Hippocampal formation (tissue), 2 donors: ENCODE measurements at places on chromosomes 16 and 17.
A peak's percentile ranks its signal among the peaks of the same experiment; 100 is the strongest.

GRCh38 chr16:58492735-58493134 lies 7.2 kb upstream of the NDRG4 start:
- no peak for DNase-seq

DNA sequence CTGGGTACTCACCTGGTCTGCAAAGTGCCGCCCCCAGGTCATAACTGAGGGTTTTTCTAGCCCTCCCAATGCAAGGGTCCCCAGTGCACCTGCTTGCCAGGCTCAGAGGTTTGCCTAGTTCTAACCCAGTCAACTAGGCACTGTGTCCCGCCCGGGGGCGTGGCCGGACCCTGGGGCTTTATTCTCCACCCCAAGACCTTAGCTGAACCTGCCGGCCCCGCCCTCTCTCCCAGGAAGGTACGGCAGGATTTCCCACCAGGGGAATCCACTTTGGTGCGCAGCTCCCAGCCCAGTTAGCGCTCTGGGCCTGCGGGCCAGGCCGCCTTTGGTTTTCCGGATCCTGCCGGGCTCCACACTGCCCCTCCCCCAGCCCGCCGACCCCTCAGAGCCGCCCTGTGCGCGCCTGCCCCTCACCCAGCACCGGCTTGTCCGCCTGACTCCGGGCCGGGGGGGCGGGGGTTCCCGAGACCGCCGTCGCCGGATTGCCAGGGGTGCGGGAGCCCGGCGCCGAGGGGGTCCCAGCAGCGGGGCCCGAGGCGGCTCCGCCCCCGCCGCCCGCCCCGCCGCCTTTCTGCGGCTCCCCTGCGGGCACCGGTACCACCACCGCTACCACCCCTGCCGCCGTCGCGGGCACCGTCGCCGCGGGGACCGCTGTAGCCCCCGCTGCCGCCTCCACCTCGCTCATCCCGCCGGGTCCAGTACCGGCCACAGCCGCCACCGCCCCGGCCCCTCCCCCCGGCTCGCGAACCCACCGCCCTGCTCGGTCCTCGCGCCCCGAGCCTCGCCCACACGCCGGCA lies 424 bp downstream of the YBX2 start:
- no peak for DNase-seq

DNA sequence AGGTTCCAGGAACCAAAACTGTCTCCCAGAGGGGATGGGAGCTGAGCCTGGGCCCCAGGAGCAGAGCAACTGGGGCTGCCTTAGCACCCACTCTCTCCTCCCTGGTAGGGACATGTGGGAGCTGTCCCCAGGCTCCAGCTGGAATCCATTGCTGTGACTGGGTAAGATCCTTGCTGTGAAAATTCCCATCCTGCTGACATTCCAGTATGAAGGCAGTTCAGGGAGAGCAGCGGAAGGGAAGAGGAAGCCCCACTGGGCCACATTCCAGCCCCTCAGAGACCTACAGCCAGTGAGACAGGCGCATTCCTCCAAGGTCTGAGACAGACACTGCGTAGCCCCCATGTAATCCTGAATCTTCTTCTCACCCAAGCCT lies 24.2 kb downstream of the MYO18A start:
- no peak for DNase-seq

DNA sequence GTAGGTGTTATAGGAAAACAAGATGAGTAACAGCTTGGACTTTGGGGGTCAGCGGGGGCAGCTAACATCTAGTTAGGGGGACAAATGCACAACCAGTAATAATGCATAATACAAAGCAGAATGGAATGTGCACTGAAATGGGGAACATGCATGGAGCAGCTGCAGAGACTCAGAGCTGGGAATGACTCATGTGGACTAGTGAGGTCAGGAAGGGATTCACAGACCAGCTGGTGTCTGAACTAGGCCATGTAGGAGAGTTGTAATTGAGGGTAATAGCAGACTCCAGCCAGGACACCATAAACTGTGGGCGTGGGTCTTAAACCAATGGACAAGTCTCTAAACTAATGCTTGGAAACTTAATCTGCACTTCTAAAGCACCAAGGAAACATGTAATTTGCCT lies 176.8 kb upstream of the ASIC2 start:
- DNase-seq = no peak

GRCh38 chr16:48350736-48351135 lies 34.5 kb downstream of the SIAH1 start:
- DNase-seq = no peak

GRCh38 chr17:12180644-12181261 lies 160.1 kb downstream of the MAP2K4 start:
- DNase-seq = peak; percentile 3

DNA sequence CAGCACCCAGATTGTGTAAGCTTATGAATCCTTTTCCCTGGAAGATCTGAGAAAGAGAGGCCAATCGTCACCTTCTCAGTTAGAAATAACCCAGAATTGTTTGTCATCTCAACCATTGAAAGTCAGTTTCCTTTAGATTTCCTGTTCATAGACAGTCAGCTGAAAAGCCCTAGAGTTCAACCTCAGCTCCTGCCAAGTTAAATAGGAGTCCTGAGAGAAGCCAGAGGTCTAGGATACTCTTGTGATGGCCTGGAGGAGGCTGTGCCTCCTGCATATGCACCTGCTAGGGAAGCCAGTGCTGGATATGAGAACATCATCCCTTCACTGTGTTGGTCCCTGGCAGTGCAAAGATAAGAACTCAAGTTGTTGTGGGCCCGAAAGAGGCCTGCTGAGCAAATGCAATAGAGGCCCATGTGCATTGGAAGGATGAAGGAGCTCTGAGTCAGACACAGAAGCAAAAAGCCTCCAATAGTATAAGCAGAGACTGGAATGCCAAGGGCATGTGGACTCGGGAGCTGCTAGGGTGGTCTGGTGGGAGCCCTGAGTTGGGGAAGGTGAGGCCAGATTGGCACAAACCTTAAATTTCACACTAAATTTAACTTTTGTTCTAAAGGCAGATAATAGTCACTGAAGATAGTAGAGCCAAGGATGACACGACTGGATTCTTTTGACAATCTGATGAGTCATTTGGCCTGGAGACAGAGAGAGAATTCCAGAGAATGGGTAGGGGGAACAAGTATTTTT lies 520.9 kb upstream of the CDH5 start:
- no peak for DNase-seq

DNA sequence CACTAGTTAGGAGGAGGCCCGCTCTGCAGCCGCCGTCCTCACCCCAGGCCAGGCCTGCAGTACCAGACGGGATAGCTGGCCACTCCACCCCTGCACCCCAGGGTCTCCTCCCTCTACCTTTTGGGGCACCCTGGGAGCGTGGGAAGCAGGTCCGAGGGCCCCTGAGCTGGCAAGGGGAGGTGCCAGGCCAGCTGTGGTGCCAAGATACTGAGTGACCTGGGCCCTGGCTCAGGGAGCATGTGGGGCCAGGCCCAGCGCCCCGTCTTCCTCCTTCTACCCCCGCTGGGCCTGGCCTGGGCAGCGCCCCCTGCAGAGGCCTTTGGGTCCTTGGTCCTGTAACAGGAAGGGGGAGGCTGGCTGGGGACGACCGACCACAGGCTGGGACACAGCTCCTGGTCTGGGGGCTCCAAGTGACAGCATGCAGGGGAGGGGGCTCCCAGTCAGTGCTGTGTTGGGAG lies 13.0 kb downstream of the PAM16 start:
- no peak for DNase-seq

DNA sequence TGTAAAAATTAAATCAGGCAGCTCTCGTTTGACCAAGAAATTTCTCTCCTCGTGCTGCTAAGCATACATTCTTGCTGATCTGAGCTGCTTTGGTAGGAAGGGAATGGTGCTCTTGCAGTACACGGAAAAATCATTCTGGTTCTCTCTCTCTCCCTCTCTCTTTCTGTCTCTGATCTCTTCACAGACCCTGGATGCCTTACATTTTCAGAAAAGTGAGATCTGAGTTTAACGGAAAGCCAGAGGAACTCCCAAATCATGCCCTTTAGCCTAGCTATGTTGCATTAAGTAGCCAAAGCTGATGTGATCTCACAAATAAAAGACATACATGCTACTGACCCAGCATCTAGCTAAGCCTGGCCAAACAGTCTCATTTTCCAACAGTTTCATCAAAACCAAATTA lies 4.0 kb downstream of the CA10 start:
- no peak for DNase-seq

- no peak for DNase-seq
These were observed 31.1 kb downstream of the ADCY7 start for GRCh38 chr16:50297301-50298074.

- DNase-seq = no peak
These were observed 75.2 kb downstream of the KANSL1 start for GRCh38 chr17:46117850-46118696.

GRCh38 chr17:15930426-15930825 lies 14.5 kb upstream of the ADORA2B start:
- no peak for DNase-seq

DNA sequence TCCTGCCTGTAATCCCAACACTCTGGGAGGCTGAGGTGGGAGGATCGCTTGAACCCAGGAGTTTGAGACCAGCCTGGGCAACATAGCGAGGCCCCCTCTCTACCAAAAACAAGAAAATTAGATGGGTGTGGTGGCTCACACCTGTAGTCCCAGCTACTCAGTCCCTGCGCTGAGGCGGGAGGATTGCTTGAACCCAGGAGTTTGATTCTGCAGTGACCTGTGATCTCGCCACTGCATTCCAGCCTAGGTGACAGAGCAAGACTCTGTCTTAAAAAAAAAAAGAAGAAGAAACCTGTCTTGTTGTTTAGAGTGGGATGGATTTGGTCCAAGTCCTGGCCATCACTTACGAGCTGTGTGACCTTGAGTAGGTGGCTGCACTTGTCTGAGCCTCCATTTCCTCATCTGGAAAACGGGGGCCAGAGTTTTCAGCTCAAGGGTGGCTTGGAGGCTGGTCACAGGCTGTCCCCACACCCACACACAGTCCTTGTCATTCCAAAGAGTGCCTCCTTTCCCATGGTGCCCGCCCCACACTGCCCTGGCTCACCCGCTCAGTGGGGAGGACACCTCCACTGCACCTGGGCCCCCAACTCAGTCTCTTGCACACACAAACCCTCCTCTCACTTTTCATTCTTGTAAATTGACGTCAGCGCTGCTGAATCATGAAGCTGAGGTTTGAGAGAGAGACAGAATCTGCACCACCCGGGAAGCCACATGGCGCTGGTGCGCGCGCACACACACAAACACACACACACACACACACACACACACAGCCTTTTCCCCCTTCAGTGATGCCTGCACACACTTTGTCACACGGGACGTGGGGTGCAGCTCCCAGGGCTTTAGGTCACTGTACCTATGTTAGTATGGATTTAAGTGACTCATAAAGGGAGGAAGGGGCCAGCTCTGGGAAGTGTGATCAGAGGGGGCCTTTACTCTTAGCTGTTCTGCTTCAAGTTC lies 4.2 kb downstream of the SOCS1 start:
- DNase-seq = no peak

DNA sequence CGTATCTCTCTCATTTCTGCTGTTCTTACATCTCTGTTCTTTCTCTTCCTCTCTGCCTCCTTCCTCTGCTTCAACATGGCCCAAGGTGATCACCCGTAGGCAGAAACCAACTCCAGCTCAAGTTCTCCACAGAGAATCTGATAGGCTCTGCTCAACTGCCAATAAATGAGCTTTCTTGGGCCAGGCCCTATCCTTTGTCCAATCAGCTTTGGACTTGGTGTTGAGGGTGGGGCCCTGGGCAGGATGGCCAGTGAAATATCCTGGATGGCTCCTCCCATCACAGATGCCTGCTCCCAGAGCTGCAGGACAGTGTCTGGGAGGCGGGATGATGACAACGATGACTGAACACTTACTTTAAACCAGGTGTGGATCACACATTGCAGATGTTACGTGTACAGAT lies 17.4 kb upstream of the BRD7 start:
- no peak for DNase-seq

DNA sequence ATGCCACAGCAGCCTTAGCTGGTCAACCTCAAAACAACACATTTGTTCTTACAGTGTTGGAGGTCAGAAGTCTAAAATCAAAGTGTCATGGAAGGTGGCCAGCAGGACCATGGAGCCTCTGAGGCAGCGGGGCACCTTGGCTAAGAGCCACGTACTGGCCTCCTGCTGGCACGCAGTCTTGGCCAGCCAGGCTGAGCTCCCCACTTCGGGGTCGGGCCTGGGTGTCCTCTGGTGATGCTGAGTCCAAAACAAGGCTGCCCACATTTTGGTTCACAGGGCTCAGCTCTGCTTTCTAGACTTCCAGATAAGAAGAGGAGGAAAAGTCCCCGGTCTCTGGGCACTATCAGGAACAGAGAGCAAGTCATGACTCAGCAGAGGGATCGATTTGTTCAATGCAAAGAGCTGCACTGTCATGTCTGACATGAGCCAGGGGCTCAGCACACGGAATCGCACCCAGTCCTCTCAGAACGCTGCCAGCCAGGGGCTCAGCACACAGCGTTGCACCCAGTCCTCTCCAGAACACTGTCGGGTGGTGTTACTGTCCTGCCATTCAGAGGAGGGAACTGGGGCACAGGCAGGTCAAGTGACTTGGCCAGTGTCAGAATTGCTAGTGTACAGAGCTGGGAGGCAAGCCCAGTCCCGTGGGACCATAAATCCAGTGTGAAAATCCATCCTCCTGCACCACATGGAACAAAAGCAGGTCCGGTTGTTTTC lies 2.5 kb downstream of the LGALS9 start:
- no peak for DNase-seq

DNA sequence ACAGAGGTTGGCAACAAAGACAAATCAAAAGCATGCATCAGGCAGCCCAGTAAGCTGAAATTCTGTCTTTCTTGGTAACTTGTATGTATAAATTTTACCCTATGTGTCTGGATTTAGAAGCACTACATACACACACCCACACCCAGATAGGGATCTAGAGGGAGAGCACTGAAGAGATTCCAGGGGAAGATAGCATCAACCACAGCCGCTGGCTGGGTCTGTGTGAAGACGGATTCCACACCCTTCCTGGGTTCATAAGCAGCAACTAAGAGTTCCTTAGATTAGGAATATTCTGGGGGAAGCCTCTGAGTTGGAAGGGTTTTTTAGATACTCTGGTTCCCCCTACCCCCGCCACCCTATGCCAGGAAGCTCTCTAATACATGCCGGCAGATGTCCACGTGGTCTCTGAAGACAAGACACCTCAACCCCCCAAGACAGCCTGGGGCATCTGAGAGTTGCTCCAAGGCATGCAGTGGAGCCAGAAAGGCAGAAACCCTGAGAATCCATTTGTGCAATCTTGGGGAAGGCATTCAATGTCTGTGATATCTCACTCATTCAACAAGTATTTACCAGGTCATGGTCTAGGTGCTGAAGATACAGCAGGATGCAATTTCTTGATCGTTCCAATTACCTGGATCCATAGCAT lies 86.4 kb downstream of the NOG start:
- no peak for DNase-seq
